G401 (cell line): ENCODE measurements at places on chromosomes 4 and X.

- no peak for DNase-seq
Observed at GRCh38 chrX:136497556-136498052, at the start of gene HTATSF1. HTATSF1 (plus strand) TSS chrX:136497592; CDS start chrX:136497685, 93 bp downstream.

- no peak for DNase-seq
Observed at GRCh38 chrX:8042304-8042703, 115.1 kb upstream of the PNPLA4 start.

DNA sequence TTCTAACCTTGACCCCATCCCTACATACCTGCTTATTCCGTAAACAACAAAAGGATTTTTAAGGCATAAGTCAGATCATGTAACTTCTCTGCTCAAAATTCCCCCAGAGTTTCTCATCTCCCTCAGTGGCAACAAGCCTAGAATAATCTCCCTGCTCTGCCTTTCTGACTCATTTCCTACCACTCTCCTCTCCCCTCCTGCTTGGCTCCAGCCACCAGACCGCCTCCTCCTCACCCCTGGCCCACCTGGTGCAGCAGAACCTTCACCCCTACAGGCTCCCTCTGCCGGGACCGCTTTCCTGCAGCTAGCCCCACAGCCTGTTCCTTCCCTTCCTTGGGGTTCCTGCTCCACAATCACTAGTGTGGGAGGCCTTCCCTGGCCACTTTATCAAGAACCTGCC is 32.1 kb downstream of the TSPAN5 start:
- DNase-seq, result peak; percentile 68

DNA sequence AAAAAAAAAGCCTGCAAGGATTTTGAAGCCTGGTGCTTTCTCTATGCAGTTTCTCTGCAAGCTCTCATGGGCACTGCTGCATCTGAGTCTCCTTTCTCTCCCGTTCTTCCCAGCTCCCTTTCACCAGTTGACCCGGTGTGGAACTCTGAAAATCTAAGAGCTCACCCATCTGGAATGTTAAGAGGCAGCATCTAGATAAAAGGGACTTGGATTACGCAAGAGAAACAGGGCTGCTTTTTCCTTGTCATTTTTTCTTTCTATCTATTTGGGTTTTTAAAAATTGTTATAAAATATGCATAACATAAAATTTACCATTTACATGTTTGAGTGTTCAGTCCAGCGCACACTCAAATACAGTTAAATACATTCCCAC is 95.2 kb upstream of the RPS6KA3 start:
- no peak for DNase-seq

- no peak for DNase-seq
Observed at GRCh38 chr4:61294936-61295335, 94.8 kb downstream of the ADGRL3 start.

DNA sequence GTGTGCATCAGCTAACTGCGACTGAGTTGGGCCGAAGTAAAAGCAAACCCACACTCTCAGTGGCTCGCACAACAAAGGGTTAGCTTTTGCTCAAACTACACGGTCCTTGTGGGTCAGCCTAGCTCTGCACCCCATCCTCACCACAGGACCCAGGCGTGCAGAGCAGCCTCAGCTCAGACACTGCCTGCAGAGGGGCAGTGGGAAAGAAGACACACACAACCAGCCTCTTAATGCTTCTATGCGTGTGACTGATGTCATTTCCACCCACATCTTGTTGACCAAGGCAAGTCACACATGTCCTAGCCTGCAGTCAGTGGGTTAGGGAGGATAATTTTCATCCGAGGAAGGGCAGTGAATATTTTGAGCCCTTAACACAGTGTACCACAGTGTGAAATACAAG is 40.5 kb downstream of the HMGB2 start:
- peak; percentile 62 for DNase-seq

- DNase-seq, result no peak
Observed at GRCh38 chrX:63932907-63933306, 147.9 kb upstream of the ARHGEF9 start.

DNA sequence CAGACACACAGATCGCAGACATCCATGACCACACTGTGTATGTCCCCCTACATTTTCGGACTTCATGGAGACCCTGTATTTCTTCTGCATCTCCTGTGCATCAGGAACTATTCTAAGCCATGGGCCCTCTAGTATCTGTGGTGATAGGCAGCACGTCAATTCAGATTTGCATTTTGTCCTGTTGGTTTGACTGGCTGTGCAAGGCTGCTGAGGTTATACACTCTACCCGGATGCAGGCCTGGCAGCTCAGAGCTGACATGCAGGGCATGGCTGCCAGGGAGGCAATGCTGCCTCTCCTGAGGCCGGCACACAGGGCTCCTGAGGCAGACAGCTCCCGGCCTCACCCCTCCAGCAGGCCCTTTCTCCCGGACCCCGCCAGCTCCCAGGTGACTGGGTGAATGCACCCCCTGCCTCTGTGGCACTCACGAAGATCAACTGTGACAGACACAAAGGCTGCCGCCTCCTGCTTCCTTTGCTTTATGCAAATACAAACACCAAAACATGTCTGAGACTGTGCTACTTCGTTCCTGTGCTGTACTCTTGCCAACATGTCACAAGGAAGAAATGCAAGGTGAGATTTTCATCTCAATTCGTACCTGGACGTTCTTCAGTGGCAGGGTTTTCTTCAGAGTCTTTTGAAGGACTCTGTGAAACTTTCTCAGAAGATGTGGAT is 51.0 kb downstream of the NSG1 start:
- no peak for DNase-seq

DNA sequence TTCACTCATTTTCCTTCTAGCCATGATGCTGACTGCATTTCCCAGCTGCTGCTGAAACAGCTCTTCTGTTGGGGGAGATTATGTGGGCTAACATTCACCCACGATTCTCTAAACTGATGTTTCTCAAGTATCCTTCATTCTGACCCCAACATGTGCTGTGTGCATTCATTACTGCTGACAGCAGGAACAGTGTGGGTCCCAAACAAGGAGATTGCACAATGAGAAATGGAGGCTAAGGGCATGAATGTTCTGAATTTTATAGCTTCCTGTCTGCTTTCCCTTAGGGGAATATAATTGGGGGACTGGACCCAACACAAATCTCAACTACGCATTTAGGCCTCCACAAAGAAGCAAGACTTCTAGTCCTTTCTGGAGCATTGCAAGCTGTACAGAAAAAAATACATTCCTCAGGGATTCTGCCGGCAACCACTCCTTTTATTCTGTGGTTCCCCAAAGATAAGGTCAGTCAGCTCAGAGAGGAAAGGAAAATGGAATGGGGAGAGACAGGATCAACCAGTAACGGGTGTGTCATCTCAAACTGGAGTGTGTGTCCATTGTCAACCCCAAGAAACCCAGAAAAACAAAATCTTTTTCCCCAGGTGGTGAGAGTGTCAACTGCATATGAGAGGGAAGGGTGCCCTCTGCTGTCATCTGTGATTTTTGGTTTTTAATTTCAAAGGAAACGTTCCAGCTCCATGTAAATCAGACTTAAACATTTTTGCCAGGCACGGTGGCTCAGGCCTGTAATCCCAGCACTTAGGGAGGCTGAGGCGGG is 81.5 kb upstream of the EGFL6 start:
- peak; percentile 75 for DNase-seq

GRCh38 chr4:114015444-114015899 is 36.0 kb upstream of the ARSJ start:
- DNase-seq, result no peak

GRCh38 chr4:118758293-118758692 is 73.1 kb downstream of the METTL14 start:
- no peak for DNase-seq

GRCh38 chrX:67604979-67605703 is 61.3 kb downstream of the AR start:
- no peak for DNase-seq

GRCh38 chrX:23838953-23839352 is 56.0 kb downstream of the SAT1 start:
- DNase-seq, result no peak

- no peak for DNase-seq
Observed at GRCh38 chrX:72526534-72527508, 45.8 kb downstream of the HDAC8 start.

- no peak for DNase-seq
Observed at GRCh38 chr4:8534129-8534528, 46.1 kb upstream of the GPR78 start.

- DNase-seq, result no peak
Observed at GRCh38 chrX:703866-704265, 73.3 kb downstream of the SHOX start.

- DNase-seq, result no peak
Observed at GRCh38 chr4:114593526-114593925, 5.1 kb upstream of the UGT8 start.

- DNase-seq, result no peak
Observed at GRCh38 chr4:69167300-69167699, 47.2 kb downstream of the UGT2B11 start.

DNA sequence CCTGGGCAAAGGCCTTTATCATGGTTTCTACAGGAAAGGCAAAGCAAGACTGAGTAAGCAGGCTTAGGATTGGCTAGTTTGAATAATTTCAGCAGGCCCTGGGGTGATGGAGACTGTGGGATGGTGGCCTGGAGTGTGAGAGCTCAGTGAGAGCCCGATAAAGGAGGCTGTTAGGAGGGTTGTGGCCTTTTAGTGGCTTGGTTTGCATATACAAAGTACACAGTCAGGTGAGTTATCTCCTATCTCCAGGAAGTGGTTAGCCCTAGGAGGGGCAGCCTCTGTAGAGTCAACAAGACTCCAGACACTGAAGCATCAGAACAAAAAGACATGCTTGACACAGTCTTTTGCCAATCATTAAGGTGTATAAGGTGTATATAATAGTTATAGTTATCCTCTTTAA is 157.2 kb downstream of the CFAP299 start:
- no peak for DNase-seq

- DNase-seq, result no peak
Observed at GRCh38 chrX:104670051-104670450, 104.1 kb downstream of the IL1RAPL2 start.

DNA sequence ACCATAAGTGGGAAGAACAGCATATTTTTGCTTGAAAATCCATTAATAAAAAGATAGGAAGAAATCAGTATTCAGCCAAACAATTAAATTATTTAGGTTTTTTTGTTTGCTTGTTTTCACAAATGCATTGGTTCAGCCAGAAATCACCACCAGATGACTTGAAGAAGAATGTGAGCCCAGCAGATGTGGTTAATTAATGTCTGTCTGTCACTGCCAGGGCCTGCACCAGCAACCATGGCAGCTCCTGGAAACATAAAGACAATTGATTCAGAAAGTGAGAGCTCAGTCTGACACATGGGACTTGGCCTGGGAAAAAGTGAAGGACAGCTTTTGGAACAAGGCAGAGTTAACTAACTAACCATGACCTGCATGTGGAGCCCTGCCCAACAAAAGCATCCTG is 74.0 kb downstream of the MAOB start:
- no peak for DNase-seq

DNA sequence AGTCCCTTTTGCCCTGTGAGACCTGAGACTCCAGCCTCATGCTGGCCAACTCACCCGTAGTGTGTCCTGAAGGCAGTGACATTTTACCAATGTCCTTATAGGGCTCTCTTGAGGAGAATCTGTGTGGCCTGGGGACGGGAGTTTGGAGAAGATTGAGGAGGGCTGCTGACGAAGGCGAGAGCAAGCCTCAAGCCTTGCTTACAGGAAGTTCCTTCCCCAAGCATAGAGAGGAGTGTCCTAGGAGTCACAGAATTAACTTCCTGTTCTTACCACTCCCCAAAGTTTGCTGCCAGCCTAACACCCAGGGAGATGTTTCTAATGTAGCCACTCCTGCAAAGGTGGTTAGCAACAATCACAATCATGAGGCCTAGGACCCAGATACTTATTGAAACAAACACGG is at the start of gene NXF3:
Gene NXF3, minus strand, starts transcription at position 202 of the 400 bp plus-strand sequence. Its CDS starts 120 bp downstream, at position 82.
- no peak for DNase-seq

DNA sequence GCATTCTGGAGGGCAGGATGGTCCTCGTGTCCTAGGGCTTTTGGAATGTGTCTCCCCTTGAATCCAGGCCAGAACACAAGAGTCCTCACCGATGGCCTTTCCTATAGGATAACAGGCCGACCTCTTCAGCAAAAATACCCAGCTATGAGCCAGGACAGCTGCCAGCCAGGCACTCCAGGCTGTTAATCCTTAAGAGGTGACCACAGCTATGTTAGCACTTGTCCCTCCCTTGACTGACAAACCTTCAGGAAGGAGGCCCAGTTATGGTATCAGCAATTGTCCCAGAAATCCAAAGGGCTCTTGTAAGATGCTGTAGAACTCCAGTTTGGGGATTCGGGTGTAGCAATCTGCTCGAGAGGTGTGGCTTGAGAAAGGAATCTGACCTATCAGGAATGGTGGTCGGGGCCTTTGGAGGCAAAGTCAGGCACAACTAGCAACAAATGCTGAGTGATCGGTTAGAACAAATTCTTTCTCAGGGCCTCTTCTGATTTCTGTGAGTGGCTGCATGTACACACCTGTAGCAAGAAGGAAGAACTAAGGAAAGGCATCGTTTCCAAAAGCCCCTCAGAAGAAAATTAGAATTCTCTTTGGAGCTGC is 54.6 kb downstream of the PTCHD1 start:
- DNase-seq, result peak; percentile 32

DNA sequence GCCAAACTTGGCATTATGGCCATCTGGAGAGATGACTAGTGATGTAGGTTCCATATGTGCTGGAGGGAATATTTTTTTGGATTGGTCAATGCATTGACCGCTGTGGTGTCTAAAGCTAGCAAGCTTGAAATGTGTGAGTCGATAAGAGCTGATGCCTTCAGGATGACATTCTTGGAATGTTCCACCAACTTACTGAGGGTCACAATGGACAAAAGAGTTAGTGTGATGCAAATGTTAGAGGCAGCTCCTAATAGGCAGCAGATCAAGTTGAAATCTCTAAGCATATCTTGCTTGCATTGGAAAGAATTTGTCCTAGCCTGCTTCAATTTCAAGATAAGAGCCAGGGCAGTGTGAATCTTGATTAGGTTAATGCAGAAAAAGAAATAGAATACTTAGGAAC is 210.4 kb upstream of the AFF2 start:
- no peak for DNase-seq

DNA sequence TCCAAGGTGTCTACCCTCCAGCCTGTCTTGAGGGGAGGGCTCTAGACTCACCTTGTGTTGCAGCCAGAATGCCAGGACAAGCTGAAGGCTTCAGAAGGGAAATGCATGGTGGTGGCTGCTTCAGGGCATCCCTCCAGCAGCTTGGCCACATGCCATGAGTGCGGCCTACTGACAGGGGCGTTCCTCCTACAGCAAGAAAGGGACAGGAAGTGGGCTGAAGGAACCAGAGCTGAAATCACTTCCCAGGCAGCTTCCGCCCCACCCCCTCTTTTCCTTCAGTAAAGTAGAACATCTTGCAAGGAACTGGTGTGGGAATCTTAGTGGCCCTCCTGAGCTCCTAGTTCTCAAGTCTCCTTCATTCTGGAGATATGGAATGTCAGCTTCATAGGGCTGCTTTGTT is 167.5 kb upstream of the DGKK start:
- DNase-seq, result no peak
